ENCODE measurements at places on chromosomes 12 and 14. TPM values are rescaled to one million over a fixed set of nuclear protein-coding genes. Genes with fewer than 3 reads are reported as not detected.

Gene A2ML1
- total RNA-seq = not detected

Gene TAS2R8
- total RNA-seq = not detected

Gene AVPR1A
- total RNA-seq = not detected

Gene TAS2R46
- 0.83 TPM for total RNA-seq

Gene CACNA1C
- total RNA-seq = not detected

Gene CLEC9A
- not detected for total RNA-seq

Gene DAO
- total RNA-seq = not detected

Gene MRPL51
- total RNA-seq = 201 TPM

Gene CMA1
- not detected for total RNA-seq

Gene COCH
- 33.7 TPM for total RNA-seq

Gene SMOC1
- total RNA-seq = not detected

Gene CRIP1
- 140 TPM for total RNA-seq

Gene STYK1
- total RNA-seq = not detected

Gene B3GNT4
- total RNA-seq = 0.07 TPM

Gene ARHGEF40
- 2.2 TPM for total RNA-seq

Gene GARIN6
- total RNA-seq = not detected
